ENCODE measurements at places on chromosomes 7 and 10.

DNA sequence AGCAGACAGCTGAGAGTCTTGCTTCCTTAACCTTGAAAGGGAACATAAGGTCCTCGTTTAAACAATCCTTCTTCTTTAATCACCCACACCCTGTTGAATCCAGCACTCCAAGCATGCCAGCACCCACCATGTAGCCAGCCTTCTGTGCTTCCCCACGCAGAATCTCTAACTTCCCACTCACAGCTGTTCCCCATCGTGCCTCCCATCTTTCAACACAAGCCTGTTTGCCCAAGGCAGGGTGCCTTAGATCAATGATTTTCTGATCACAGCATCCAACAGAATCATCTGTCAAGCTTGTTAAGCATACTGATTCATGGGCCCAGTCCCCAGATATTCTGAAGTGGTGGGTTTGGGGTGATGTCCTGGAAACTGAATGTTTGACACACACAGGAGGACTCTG lies 530.8 kb downstream of the SH2D4B start:
- no peak for DNase-seq

DNA sequence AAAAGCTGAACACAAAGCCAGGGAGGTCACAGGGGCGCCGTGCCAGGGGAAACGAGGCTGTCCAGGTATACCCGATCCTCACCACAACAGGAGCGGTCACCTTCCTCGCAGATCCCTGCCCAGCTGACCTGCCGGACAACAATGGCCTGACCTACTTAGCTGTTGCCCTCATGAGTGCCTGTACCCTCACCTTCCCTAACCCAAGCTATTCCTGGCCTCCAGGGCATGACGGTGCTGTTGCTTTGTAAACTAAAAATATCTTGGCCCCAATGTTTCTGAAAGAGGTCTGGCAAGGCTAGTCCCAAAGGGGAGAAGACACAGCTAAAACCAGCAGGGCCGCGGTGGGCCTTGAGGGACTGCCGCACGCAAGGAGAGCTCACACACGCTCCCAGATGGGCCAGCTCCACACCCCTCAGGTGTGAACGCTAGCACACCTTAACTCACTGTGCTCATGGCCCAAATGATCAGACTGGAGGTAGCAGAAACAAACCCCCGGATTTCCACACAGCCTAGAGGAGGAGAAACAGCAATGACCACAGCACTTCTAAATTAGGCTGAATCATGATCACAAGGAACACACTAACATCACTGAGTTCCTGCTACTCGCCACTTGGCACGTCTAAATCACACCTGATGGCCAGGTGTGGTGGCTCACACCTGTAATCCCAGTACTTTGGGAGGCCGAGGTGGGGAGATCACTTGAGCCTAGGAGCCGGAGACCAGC lies 66.3 kb upstream of the CYTH3 start:
- DNase-seq: no peak

- no peak for DNase-seq
These were observed 20.2 kb downstream of the SGCE start for GRCh38 chr7:94635687-94636086.

- DNase-seq: no peak
These were observed 35.2 kb upstream of the JCAD start for GRCh38 chr10:30094601-30095000.

DNA sequence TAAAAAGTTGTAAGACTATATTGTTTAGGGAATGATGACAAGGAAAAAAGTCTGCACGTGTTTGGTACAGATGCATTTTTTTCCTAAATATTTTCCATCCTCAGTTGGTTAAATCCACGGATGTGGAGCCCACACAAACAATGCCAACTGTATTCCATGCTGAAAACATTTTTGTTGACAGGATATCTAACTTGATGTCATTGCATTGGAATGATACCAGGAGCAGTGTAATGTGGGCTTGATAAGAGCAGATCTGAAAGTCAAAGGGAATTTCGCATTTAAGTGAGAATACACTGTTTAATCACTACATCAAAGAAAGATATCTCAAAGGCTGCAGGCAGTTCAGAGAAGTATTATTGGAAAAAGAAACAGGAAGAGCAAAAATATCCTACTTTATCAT lies 49.5 kb upstream of the TMEM140 start:
- no peak for DNase-seq

- DNase-seq: no peak
These were observed 631.1 kb upstream of the MBL2 start for GRCh38 chr10:53403688-53404087.

Measured in stimulated activated CD4-positive, alpha-beta T cell treated with anti-CD3 and anti-CD28 coated beads, Interleukin-1b, Interleukin-23, amount 100 ng/mL, for 24 hours (primary cell).